NCI-H1105 (cell line): ENCODE measurements at places on chromosomes 2 and 18.

- no peak for DNase-seq
Observed at GRCh38 chr2:20141806-20142205, 83.1 kb downstream of the SDC1 start.

DNA sequence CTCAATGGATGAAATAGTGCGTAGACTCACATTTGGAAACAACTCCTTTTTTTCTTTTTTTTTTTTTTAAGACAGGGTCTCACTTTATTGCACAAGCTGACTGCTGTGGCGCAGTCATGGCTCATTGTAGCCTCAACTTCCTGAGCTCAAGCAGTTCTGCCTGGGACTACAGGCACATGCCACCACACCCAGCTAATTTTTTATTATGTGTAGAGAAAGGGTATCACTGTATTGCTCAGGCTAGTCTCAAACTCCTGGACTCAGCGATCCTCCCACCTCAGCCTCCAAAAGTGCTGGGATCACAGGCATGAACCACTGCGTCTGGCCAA is 17.4 kb downstream of the HAT1 start:
- no peak for DNase-seq

DNA sequence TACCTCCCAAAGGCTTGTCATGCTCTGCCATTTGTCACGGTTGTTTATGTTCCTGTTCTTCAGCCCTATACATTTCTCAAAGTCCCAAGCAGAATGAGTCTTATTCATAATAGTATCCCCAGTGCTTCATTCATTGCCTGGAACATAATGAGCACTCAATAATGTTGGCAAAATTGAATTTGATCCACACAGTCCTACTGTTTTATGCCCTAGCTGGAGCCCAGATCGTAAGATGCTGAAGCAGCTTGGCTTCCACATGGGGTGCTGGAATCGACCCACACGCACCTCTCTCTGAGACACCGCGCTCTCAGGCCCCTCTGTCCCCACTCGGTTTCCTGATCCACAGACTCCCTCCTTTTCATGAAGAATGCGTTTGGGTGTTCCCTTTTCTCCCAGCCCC is 245.5 kb downstream of the MYT1L start:
- no peak for DNase-seq

DNA sequence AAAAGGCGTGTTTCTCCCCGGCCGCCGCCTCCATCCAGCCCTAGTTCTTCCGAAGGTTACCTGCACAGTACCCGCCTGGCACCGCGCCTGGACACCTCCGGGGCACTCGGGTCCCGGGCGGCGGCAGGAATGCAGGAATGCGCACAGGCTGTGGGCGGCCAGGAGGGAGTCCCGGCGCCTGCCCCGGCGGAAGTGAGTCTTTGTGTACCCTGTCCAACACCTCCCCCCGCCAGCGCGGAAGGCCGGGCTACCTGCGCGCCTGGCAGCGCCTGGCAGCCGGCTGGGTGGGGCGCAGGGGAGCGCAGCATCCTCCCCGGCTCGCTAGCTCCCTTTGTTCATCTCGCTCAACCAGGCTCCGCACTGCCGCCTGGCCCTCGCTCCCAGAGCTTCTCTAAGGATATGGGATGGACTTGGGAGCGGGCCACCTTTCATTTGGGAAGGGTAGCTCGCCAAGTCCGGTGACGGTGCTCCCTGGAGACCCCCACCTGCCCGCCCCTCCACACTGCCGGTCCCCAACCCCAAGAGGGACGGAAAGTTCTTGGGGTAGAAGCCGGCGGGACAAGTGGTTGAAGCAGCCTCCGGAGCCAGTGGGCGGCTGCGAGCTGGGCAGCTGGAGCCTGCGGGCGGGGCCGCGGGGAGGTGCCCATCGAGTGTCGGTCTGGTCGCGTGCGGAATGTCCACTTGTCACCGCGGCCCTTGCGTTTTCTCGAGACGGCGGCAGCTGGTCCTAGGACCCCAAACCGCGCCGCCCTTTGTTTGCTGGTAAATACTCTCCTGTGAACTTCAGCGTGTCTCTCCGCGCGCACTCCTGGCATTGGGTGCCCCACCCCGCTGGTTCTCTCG is 1.2 kb upstream of the ST6GAL2 start:
- peak; percentile 72 for DNase-seq

GRCh38 chr2:28134262-28134812 is 243.8 kb downstream of the BABAM2 start:
- no peak for DNase-seq

- no peak for DNase-seq
Observed at GRCh38 chr2:20370191-20370590, 19.5 kb upstream of the PUM2 start.

GRCh38 chr2:205695460-205695991 is 13.2 kb downstream of the NRP2 start:
- no peak for DNase-seq

- DNase-seq: no peak
Observed at GRCh38 chr2:141058556-141058955, 1072.3 kb downstream of the LRP1B start.

GRCh38 chr2:108588070-108588668 is 53.9 kb downstream of the LIMS1 start:
- DNase-seq: no peak

DNA sequence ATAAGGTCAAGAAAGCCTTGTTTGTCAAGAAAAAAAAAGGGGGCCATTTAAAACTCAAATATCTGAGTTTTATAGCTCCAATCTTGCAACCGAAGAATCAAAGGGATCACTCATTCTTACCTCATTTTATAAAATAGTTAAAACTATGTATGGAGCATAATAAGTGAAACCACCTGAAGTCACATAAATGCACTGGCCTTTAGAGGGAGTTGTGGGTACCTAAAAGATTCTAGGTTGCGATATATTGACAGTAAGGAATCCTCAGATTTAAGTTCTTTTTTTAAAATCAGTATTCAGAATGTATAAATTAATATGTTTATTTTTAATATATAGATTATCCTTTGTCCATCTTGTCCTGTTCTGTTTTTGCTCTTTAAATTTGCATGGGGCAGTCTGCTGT is 3.4 kb downstream of the ARHGAP28 start:
- DNase-seq: no peak
